ENCODE measurements at places on chromosomes 3 and 15.

DNA sequence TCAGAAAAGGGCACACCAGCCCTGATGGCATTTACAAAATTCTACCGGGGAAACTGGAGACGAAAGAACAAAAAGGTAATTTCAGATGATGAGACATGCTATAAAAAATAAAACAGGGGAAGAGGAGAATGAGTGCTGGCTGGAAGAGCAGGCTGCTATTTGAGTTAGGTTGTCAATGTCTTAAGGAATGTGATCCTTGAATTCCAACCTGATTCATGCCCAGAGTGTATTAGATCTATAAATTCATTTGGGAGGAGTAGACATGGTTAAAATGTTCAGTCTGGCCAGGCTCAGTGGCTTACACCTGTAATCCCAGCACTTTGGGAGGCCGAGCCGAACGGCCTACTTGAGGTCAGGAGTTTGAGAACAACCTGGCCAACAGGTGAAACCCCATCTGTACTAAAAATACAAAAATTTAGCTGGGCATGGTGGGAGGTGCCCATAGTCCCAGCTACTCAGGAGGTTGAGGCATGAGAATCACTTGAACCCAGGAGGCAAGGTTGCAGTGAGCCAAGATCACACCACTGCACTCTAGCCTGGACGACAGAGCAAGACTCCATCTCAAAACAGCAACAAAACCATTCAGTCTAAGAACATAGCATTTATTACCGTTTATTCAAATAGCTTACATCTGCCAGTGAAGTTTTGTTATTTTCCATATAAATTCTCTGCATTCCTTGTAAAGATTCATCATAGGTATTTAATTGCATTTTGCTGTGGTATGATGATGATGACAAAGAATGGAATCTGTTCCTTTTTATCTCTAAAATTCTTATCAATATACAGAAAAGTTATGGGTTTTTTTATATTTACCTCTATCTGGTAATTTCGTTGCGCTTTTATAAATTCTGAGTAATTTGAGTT, 126.7 kb upstream of the NR2E3 start:
- DNase-seq, result no peak

DNA sequence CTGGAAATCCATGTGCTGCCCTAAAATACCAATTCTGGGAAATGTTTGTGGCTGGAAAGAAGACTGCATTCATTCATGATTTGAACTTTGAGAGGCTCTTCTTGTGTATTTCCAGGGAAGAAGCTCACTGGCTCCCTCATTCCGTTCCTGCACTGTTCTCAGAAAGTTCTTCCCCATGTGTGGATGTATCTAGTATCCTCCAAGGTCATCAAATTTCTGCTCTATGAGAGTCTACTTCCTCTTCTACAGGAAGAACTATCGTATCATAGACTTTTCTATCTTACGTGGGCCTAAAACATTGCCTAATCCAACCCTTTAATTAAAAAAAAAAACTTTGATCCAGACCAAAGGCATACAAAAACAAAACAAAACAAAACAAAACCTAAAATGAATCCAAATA, 2.9 kb downstream of the CCR3 start:
- DNase-seq, result no peak

- no peak for DNase-seq
Measured at GRCh38 chr3:194884649-194885315, 199.1 kb downstream of the FAM43A start.

GRCh38 chr15:38354315-38354929, 99.5 kb upstream of the FAM98B start:
- peak; percentile 36 for DNase-seq

- no peak for DNase-seq
Measured at GRCh38 chr3:109640146-109640652, 302.9 kb upstream of the DPPA4 start.

GRCh38 chr15:71597637-71598036, 212.7 kb upstream of the NR2E3 start:
- no peak for DNase-seq

GRCh38 chr3:8730656-8731055, 2.9 kb upstream of the CAV3 start:
- no peak for DNase-seq

GRCh38 chr3:45632956-45633355, 38.4 kb downstream of the LIMD1 start:
- DNase-seq, result no peak

GRCh38 chr3:177322881-177323280, 125.6 kb upstream of the TBL1XR1 start:
- no peak for DNase-seq

DNA sequence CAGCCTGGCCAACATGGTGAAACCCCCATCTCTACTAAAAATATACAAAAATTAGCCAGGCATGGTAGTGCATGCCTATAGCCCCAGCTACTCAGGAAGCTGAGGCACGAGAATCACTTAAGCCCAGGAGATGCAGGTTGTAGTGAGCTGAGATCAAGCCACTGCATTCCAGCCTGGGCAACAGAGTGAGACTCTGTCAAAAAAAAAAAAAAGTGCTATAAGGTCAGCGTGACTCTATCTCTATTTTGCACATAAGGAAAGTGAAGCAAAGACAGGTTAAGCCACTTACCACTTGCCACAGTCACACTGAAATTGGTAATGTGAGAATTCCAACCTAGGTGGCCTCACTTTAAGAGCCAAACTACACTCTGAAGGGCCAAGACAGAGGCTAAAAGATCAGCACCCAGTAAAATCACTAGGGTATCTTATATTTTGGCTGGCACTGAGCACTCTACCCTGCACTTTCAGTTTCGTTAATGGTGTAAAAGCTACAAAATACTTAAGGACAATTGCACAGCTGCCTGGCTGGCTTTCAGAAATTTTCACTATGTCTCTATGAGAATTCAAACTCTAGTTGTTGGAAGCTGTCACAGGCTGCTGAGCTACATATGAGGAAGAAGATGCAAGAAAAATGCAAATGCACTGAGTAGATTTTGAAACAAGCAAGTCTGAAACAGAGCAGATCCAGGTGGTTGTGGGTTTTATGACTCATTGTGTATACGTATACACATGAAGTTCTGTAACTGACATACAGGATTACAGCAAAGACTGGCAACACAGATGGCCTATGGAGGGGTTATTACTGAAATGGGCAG, 32.7 kb downstream of the TRANK1 start:
- no peak for DNase-seq

DNA sequence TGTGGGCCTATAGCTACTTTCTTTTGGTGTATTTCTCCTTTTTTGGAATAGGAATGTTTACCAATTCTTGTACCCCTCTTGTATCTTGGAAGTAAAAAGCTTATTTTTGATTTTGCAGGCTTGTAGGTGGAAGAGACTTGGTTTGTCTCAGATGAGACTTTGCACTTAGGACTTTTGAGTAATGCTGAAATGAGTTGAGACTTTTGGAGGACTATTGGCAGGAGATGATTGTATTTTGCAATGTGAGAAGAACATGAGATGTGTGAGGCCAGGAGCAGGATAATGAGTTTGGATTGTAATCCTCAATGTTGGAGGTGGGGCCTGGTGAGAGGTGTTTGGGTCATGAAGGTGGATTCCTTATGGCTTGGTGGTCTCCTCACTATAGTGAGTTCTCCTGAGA, 106.3 kb downstream of the KBTBD8 start:
- DNase-seq, result no peak

DNA sequence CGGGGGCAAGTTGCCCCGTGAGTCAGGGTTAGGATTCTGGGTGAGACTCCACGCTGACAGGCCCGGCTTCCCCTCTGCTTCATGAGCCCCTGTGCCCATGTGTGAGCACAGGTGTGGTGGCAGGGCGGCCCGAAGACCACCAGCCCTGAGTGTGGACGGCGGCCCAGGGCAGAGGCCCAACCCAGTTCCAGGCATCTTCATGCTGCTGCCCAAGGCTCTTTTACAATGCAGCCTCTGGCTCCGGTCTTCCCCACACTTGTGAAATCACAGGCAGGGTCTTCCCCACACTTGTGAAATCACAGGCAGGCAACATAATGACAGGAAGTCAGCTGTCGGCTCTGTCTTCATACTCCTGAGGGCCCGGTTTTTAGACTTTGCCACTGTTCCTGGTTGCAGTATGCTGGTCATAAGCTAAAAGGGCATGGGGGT, 78.8 kb downstream of the AAGAB start:
- DNase-seq, result no peak

DNA sequence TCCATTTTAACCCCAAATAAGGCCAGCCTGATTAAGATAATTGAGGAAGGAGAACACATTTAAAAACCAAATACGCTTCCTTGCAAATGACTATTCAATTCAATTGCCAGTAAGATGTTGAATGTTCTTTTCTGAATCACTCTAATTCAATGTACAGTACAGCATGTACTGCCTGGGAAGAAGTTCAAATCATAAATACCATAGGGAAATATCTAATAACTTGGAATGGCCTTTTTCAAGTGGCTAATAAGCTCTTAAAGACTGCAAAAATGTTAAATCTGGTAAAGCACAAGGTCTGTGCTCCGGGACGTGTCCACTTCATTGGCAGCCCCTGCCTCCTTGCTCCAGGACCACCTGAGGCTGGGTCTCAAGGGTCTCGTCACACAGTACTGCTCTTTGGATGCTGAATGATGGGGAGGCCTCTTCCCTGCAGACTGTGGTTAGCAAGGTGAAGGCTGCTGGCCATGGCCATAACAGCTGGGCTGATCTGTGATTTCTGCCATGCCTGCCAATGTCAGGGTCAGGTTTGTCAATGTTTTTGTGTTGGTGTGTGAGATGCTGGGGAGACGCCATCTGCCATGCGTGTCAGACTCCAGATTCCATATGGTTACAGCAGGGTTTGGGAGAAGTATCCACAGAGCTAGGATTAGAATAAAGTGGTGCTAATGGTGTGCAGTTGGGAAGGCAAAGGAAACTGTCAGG, 300.5 kb downstream of the ADAMTS17 start:
- no peak for DNase-seq

- no peak for DNase-seq
Measured at GRCh38 chr3:43959498-43960447, 269.0 kb downstream of the ABHD5 start.

- no peak for DNase-seq
Measured at GRCh38 chr3:57066471-57066870, 6.0 kb downstream of the SPATA12 start.

DNA sequence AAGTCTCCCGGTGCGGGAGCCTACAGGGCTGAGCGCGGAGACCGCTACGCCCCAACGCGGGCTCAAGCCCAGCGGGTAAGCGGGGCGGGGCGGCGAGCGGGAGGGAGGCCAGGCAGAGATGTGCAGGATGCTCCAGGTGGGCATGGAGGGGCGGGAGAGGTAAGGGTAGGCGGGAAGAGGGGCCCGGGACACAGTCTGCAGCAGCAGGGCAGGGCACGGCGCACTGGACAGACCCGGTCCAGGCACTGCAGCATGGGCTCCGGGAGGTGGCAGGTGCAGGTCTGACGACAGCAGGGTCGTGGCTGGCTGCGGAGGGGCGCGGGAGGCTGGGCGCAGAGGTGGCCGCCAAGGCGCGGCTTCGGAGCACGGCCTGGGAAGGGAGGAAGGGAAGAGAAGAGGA, 102.8 kb downstream of the GABRB3 start:
- no peak for DNase-seq

DNA sequence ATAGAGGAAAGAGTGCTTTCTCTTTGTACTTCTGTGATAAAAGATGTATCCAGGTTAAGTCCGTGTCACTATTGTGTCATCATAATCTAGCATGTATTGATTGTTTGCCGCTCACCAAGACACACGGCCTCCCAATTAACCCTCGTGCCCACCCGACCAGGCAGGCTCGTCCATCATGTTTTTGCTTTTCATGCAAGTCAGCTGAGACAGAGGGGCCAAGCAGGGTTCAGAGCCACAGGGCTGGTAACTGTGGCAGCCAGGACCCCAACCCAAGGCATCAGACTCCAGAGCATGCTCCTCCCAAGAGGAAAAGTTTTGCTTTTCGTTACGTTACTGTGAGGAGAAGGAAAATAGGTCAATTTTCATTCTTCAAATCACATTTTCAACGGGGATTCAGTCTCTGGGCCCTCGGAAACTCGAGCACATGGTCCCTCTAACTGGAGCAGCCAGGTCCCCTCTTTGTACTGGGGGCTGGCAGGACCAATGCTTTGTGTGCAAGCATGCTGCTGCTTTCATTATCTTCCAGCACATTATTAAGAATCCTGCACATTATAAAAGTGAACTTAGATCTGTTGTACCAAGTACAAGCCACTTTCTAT, 161.1 kb upstream of the TOPAZ1 start:
- no peak for DNase-seq

DNA sequence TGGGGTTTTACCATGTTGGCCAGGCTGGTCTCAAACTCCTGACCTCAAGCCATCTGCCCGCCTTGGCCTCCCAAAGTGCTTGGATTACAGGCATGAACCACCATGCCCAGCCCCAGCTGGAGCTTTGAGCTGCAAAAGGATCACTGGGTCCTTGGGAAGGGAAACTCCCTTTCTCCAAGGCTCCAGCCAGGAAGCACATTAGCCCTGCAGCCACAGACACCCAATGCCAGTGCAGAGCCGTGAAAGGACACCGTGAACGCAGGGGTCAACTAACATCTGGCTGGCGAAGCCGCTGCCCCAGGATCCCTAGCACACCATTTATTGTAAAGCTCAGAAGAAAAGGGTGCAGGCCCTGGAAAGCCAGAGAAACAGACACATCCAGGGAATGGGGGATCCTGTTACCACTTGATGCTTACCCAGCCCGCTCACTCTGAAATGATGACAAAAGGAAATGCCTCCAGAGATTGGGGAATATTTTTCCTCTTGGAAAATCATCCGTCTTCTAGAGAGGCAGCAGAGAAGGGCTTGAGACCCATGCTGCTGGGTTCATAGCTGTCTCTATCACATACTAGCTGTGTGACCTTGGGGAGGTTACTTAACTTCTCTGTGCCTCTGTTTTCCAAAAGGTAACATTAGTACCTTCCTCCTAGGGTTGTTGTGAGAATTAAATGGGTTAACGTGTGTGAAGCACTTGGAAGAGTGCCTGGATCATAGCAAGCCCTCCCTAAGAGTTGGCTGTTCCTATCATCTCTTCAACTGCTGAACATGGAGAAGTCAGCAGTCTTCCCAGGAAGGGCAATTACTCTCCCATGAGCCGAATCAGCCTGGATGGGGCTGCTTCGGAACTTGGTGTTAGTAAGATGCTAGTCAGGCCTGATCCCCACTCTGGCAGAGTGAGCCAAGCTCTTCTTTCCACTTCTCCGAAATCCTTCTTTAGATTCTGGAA, 40.8 kb downstream of the LMCD1 start:
- DNase-seq, result no peak

DNA sequence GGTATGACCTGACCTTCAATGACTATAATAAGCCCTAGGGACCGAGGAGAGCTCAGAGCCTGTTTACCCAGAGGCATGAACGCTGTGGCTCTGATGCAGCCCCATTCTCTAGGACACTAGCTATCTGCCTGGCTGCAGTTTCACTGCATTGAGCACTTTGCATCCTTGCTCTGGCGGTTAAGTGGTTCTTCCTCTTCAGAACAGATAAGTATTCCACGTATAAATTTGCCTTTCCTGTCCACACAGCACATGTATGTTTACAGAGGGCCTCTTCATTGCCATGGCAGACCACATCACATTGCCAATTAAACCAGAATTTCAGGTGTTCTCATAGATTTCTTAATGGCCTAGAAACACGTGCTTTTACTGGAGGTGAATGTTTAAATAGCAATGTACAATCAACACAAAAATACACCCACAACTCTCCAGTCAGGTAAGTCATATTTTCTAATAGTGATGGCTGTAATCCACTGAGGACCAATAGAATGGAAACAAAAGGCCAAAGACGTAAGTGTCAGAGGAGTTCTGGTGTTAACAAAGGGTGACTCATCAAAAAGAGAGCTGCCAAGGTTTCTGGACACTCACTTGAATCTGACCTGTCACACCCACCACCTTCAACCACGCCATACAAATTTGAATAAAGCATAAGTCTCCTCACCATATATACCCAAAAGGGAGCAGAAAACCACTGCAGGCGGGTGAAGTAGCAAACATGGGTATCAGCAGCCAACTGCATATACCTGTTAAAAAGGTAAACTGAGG, 553.4 kb downstream of the OCA2 start:
- DNase-seq, result no peak

GRCh38 chr15:33242669-33243191, 48.2 kb upstream of the FMN1 start:
- DNase-seq, result no peak

Data from hippocampal formation (tissue), 2 donors.